ENCODE measurements at places on chromosomes 5 and 9.

DNA sequence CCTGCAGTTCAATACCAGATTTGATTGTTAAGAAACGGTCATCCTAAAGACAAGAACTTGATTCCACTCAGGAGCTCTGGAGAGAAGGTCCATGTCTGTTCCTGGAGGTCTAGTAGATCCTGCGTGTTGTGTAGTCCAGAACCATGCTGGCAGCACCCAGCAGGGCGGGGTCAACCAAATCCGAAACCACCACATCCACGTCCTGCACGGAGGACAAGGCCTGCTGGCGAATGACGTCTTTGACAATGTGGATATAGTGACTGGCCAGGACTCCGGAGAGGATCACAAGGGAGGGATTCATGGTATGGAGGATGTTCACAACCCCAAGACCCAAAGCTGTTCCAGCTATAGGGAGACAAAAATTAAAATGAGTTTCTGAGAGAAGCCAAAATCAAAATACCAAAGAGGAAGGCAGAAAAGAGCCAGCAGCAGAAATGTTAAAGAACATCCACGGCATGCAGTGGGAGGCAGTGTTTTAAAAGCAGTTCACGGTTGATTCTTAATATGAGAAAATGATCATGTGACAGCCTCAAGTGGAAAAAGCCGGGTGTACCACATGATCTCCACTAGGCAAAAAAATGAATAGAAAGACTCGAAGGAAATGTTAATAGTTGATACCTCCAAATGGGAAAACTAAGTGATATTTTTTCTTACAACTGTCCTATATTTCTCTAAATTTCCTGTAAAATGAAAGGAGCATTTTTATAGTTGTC is 26.7 kb downstream of the CLTA start:
- no peak for DNase-seq

GRCh38 chr9:130667120-130667435 is 2.7 kb downstream of the PRDM12 start:
- DNase-seq = no peak

GRCh38 chr9:15469406-15469805 is 41.4 kb downstream of the PSIP1 start:
- DNase-seq = peak; percentile 37

DNA sequence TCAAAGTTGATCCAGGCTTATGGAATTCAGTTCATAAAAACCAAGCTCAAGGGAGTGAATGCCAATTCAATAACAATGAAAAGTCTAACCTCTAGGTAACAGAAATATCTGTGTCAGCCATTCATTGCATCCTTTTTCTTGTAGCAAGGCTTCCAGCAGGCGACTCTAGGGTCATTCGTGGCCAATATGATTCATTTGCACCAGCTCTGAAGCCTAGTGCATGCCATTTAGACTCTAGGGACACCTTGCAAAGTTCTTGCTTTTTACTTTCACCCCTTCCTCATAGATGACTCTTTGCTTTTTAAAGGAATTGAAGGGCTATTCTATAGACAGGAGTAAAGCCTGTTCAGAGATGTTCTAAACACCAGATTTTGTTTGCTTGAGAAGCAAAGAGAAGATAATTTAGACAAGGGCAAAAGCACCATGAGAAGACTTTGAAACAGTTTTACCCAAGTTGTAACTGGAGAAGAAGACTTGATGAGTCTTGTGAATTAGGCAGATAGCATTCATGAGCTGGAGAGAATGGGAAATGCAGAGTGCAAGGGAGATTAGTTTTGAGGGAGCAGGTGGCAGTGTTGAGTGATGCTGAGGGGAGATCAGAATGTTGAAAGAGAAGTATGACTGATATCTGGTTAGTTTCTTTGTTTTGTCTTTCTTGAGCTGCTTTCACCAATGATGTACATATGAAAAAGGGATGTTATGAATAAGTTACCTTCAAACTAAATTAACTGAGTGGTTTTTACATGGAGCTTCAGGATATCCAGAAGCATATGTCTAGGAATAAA is 94.5 kb downstream of the F2RL2 start:
- DNase-seq = no peak

DNA sequence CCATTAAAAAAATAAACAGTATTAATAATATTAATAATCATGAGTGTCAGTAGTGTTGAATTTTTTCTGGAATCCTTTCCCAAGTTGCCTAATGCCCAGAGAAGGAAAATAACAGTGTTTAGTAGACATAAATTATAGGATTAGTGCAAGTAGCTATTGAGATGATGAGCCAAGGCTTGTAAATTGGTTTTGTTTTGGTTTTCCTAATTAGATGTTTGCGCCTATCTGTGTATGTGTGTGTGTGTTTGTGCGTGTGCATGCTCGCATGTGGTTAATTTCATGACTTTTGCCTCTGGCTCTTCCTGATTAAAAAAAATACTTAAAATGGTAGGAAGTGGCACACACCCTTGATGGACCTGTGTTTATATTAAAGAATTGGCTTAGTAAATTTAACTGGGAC is 55.4 kb downstream of the FXN start:
- no peak for DNase-seq

DNA sequence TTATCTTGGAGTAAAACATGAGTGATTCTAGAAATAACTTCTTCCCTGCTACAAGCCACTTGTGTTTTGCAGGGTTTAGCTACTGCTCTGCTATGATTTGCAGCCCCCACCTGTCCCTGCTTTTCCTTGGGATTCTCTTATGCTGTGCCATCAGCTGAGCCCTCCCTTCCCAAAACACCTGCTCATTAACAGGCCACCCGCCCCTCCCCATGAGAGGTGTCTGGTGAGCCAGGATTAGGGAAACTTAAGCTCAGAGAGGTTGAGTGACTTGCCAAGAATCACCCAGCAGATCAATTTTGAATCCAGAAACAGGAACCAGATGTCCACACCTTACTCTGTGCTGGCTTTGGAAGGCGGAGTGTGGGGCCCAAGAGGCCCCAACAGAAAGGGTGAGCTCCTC is 111.7 kb upstream of the CXCL14 start:
- DNase-seq = no peak

DNA sequence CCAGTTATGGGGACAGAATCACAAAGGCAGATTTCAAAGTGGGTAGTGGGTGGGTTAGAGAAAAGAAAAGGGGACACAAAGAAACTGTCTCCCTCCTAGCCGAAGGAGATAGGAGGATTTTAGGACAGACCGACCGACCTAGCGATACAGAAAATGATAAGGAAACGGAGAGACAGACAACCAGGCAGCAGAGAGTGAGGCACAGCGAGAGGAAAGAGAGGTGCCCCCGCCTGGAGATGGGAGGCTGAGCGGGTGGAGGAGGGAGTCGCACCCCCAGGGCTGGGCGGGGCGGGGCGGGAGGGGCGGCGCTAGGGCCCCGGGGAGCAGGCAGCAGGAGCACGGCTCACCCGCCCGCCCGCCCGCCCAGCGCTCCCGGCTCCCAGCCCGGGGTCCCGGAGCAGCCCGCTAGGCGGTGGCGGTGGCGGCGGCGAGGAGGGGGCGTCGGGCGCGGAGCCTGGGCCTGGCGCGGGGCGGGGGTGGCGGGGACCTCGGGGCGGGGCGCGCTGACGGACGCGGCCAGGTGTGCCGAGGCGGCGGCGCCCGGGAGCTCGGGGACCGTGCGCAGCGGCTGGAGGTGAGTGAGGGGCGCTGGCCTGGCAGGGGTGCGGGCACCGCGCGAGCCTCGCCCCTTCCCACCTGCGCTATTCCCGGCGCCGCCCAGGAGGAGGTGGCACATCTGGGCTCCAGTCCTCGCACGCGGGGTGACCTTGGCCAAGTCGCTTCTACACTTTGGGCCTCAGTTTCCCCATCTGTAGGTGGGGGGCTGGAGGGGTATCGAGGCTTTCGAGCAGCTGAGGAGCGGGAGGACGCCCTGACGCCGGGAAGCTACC is 15.9 kb upstream of the SYNPO start:
- DNase-seq = no peak

DNA sequence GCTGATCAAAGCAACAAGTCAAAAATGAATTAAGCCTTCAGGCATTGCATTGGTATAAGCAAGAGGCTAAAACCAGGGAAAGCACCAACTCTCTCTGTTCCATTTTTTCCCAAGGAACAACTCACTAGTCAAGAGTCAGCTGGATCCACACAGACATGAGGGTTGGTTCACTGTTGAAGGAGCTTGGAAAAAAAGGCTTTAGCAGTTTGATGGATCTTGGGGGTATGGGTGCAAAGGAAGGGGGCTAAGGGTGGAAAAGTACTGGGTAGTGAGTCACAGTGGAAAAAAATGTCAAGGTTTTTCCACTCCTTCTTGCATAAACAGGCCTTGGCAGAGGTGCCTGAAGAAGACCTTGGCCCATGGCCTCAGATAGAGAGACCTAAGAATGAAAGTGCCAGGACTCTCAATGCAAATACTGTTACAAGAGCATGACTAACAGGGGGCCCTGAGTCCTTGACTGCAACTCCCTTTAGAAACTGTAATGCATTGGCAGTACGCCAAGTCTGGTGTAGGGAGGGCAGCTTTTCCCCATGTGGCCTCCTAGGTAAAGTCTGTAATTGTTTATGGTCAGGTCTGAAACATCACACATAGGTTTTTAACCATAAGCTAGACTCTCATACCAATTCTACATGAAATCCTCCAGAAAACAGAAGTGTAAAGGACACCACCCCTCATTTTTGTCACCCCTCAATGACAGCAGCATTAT is 23.7 kb downstream of the ACTL7A start:
- DNase-seq = peak; percentile 8

- no peak for DNase-seq
Measured at GRCh38 chr5:98492258-98492657, 281.2 kb upstream of the RGMB start.

GRCh38 chr9:81445331-81445921 is 243.9 kb downstream of the TLE1 start:
- DNase-seq = no peak

DNA sequence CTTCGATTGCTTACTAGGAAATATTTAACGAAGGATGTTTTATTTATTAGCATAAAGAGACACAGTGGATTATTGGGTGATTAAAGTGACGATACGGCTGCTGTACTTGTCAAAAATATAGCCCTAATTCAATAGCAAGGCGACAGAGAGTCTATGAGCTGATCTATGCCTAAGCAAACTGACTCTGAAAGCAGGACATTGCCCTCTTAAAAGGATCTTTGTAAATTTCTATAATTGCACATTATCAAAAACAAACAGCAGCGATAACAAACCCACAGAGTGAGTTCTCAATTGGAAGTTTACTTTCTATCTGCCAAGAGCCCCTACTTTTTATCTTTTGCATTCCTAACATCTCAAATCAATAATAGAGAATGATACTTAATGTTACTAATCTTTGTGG is 31.4 kb downstream of the TLX3 start:
- DNase-seq = no peak

DNA sequence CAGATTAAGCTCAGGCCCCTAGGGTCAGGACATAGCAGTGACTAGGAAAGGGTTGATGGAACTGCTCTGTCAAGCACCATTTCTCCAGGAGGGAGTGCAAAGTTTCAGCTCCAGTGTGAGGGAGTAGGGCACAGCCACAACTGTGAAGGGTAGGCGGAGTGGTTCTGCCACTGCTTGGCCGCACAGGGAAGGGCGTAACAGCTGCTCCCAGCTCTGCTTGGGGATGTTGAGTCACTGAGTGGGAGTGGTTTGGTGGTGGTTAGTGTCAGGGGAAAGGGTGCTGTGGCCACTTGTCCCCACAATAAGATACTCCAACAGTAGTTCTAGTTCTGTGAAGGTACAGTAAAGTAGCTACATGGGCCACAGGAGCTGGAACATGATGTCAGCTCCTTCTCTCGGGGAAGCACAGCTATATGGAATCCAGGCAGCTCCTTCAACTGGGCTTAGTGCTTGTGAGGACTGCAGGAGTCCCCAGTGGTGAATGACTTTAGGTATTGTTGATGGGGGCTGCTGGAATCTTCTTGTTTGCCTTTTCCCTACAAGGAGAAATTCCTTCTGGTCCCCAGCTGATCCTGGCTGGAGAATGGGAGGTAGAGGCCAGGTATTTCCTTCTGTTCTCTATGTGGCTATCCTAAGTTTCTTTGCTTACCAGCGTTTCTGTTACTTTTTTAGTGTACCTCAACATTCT is 314.5 kb downstream of the SPATA31D1 start:
- DNase-seq = no peak

GRCh38 chr9:110509792-110510191 is 69.7 kb downstream of the SVEP1 start:
- DNase-seq = no peak

DNA sequence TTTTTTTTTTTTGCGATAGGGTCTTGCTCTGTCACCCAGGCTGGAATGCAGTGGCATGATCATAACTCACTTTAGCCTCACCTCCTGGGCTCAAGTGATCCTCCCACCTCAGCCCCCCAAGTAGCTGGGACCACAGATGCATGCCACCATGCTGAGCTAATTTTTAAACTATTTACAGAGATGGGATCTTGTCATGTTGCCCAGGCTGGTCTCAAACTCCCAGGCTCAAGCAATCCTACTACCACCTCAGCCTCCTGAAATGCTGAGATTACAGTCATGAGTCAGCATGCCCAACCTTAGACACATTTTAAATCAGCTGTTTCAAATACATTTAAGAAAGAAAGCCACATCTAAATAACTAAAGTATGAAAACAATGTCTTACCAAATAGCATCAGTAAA is 439.0 kb downstream of the EBF1 start:
- DNase-seq = no peak

- no peak for DNase-seq
Measured at GRCh38 chr5:19196631-19197030, 791.4 kb downstream of the CDH18 start.

DNA sequence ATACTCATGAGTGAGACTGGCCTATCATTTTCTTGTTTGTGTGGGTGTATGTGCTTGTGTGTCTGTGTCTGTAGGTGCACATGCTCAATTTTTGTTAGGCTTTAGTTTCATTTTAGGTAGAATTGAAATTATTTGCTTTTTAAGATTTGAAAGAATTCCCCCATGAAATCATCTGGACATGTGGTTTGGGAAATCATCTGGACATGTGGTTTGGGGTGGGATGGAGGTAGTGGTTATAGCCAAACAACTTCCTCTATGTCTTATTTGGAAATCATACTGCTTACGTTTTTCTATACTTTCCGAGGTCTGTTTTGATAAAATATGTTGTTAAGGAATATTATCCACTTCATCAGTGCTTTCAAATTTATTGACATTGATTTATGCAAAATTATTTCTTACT is 485.4 kb upstream of the CLINT1 start:
- no peak for DNase-seq

GRCh38 chr5:64831996-64832395 is 63.3 kb downstream of the CWC27 start:
- DNase-seq = no peak

DNA sequence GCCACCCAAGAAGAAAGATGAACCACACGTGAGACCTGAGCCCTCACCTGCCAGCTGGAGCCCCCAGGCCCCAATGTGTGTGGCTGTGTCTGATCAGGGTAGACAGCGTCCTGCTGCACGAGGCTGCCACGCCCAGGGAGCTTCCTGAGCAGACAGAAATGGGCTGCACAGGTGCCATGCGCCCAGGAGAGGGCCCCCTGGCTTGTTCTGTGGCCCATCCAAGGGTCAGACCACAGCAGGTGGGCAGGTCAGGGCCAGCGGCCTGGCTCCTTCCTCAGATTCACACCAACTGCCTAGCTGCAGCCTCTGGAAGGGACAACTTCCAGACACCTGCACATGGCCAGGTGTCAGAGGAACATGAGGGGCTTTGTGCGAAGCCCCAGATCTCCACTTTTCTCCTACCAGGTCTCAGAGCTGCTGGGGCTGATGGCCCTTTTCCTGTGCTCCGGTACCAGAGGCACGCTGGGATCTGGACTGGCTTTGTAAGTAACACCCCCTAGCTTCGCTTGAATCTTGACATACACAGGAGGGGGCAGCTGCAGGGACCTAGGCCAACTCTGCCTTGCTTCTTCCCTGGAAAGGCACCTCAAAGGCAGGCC is 10.8 kb downstream of the SARDH start:
- DNase-seq = no peak

Data from cerebellar cortex (tissue), 1 donor.